Adrenal gland (tissue), 19 donors: ENCODE measurements at places on chromosomes 2 and 18.

GRCh38 chr2:120722246-120722567 lies 13.5 kb upstream of the GLI2 start:
- DNase-seq: no peak

DNA sequence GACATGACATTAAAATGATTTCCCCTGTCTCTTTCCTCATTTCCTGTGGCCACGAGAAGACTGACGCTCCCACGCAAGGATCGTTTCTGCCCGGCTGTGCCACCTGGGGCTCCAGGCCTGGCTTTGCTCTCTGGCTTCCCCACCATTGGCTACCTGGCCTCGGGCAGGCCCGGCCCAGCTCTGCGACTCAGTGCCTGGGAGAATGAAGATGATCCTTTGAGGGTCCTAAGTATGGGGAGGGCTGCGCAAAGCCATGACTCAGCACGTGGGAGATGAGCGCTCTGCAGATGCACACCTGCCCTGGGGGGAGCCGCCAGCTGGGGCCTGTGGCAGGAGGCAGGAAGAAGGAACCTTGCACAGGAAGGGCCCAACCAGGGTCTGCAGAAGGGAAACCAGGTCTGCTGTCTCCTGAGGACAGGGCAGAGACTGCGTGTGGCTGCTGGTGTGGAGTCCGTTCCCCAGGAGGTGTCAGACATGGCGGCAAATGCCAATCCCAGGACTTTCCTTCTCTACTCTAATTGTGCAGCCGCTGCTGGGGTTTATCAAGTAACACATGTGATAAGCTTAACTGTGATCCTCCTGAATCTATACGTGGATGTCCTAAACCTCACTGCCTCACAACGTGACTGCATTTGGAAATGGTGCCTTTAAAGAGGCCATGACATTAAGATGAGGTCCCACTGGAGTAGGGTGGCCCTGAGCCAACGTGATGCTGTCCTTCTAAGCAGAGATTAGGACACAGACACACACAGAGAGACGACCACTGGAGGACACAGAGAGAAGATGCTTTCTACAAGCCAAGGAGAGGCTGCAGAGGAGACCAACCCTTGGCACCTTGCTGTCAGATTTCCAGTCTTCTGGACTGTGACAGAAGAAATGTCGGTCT lies 32.9 kb downstream of the MBP start:
- no peak for DNase-seq

- no peak for DNase-seq
These were observed 100.7 kb downstream of the EHBP1 start for GRCh38 chr2:62806231-62806630.

DNA sequence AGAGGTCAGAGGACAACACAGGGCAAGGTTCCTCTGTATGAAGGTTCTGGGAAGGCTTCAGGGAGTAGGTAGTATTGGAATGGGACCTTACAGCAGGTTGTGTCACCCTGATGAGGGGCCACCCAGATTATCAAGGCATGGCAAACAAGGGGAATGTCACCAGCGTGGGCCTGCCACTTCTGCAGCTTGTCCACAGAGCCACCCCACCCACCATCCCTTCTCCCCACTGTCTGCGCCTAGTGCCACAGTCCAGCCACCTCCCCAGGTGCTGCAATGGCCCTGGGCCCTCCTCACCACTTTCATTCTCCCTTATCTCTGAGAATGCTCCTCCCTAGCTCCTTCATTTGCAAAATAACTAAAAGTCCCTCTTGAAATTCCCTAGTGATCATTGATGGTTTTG lies 170.3 kb downstream of the TTC32 start:
- DNase-seq: no peak

DNA sequence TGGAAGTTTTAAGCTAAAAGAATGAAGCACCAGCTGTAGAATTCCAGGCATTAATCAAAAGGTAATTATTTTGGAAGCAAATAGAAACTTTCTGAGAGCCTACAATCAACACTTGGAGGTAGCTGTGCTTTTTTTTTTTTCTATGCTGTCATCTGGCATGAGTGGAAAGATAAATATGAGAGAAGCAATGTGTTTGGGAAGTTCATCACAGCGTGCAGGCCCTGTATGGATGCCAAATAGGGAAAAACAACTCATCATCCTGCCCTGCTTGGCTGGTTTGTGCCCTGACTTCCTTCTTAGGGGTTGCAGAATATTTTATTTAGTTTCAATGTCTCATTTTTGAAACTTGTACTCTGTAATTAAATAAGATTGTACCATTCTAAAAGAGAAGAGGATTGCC lies 437.4 kb downstream of the PIK3C3 start:
- no peak for DNase-seq

- DNase-seq: no peak
These were observed 143.1 kb upstream of the AQP4 start for GRCh38 chr18:27008575-27008974.

DNA sequence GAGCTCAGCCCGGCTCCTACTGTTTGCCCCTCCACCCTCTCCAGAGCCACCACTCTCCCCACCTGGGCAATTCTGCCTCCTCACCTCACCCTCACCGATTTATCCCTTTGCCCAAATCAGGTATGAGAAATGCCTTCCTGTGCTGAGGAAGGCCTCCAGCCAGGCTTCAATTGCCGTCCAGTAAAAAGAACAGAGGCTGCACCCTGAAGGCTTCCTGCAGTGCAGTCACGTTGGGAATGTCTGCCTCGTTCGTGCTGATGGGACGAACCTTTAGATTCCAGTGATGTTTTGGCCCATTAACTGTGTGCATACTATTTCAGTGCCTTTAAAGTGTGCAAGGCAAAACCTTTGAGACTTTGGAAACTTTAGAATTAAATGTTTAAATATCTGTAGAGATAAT lies 34.2 kb downstream of the ATP6V1C2 start:
- DNase-seq: no peak

DNA sequence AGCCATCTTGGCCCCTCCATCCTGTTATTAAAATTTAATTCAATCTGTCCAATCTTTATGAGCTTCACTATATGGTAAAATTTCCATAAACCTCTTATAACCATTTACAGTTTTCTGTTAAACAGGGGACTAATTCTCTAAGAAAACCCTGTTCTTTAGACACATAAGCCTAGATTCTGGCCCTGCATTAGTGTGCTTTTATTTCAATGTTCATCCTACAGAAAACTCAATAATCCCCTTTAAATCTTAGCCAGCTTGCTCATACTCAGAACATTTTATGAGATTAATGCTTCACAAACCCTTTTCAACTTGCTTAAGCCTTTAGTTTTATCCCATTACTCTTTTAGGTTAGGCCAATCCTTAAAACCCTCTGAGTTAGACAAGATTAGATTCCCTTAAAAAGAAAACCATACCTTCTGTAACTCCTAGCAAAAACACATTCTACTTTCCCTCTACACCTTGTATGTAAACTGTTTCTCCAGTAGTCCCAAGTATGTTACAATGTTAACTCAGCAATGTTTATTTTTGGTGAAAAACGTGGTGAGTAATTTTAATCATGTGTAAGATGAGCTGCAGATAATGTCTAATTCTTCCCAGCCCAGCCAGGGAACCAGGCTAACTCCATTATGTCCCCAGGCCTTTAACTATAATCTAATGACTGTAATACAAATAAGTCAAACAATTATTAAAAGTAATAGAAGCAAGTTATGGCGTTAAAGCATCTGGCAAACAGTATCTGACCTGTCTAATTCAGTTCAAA lies 1953.4 kb upstream of the LRRTM1 start:
- no peak for DNase-seq
